ENCODE measurements at places on chromosomes 2 and 18. TPM values are rescaled to one million over a fixed set of nuclear protein-coding genes. Genes with fewer than 3 reads are reported as not detected.
A peak's percentile ranks its signal among the peaks of the same experiment; 100 is the strongest.

GRCh38 chr2:223549215-223549614, 52.9 kb downstream of the SCG2 start:
- no peaks in the 10 kb centered on the region for H3K36me3 ChIP-seq
- H3K4me3 ChIP-seq, result no peak overlapping the region
- DNase-seq, result no peak
- H3K27me3 ChIP-seq, result no peaks in the 10 kb centered on the region
- no peaks in the 10 kb centered on the region for H3K4me1 ChIP-seq

GRCh38 chr18:25289001-25289631, 62.9 kb downstream of the ZNF521 start:
- H3K27me3 ChIP-seq, result peaks cover 4% of the 10 kb centered on the region
- no peaks in the 10 kb centered on the region for H3K36me3 ChIP-seq
- no peak overlapping the region for H3K4me3 ChIP-seq
- H3K4me1 ChIP-seq, result no peaks in the 10 kb centered on the region
- no peak for DNase-seq
- no peak overlapping the region for H3K27ac ChIP-seq

DNA sequence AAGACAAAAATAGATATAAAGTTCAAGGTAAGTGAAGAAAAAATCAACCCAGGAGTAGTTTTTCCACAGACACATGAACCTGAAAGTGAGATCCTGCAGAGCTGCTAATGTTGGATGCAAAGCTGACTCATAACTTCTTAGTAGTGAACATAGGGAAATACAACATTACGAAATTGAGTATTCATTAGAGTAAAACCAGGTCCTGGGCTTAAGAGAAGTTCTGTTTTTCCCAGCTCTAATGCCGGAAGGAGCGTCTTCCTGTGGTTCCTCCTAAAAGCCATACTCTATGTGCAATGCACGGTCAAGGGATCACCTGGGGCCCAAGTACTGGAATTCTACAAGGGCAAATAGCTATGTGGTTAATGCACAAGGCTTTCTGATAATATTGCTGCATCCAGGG, 141.7 kb downstream of the RBMS1 start:
- H3K27ac ChIP-seq, result no peak overlapping the region
- H3K27me3 ChIP-seq, result no peaks in the 10 kb centered on the region
- no peak for DNase-seq
- H3K36me3 ChIP-seq, result peaks cover 16% of the 10 kb centered on the region
- peaks cover 83% of the 10 kb centered on the region for H3K4me1 ChIP-seq
- H3K4me3 ChIP-seq, result no peak overlapping the region

- peaks cover 5% of the 10 kb centered on the region for H3K27me3 ChIP-seq
- no peak overlapping the region for H3K27ac ChIP-seq
- no peak overlapping the region for H3K4me3 ChIP-seq
Measured at GRCh38 chr2:67524213-67524612, 127.1 kb downstream of the ETAA1 start.

DNA sequence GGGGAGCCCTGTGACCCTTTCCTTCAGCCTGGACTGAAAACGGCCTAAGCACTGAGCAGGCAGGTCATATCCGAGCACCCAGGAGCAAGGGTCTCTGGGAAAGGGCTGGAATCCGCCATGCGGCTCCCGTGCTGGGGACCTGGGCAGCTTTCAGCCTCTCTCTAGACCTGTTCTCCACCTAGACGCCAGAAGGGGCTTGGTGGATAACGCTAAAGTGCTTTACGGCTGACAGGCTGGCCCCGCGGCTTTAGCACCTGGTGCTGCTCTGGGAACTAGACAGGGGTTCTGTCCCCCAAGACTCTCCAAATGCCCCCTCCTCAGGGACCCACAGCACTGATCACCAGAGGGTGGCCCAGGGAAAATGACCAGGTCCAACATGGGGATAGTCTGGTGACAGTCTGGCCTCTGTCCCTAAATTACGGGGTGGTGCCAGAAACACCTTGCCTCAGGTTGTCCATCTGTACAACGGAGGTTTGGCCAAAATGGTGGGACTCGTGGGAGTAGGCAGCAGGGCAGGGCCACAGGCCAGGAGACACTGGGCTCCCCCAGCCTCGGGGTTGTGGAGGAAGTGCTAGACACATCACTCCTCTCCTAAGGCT, 13.0 kb downstream of the SDC1 start:
- H3K36me3 ChIP-seq, result no peaks in the 10 kb centered on the region
- H3K27ac ChIP-seq, result no peak overlapping the region
- H3K4me1 ChIP-seq, result no peaks in the 10 kb centered on the region
- no peak for DNase-seq
- H3K4me3 ChIP-seq, result no peak overlapping the region

DNA sequence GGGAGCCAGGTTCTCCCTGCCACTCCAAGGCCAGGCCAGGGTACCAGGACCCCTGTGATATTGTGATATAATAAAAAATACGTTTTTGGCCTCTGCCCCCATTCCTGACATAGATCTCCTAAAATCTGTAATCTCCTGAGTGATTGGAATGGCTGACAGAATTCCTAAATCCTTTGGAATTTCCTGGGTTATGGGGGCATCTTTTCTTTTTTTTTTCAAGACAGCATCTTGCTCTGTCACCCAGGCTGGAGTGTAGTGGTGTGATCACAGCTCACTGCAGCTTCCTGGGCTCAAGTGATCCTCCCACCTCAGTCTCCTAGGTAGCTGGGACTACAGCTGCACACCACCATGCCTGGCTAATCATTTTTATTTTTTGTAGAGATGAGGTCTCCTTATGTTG, 26.2 kb upstream of the TUBB6 start:
- no peak overlapping the region for H3K27ac ChIP-seq
- H3K4me1 ChIP-seq, result no peaks in the 10 kb centered on the region
- H3K4me3 ChIP-seq, result no peak overlapping the region

DNA sequence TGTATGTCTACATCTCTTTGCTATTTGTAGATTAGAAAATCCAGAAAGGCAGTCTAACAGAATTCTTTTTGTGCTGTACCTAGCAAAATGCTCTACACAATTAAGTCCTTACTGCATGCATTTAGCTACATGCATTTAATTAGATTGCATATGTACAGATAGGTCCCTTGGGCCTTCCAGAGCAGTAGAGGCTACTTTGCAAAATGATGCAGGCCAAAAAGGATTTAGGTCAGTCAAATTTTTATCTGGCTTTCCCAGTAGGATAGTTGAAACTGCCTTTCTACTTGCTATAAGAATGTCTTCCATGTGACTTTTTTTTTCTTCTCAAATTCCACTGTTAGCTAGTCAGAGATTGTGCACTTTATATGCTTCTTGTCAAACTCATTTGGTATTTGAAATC, 19.3 kb downstream of the GALNT13 start:
- H3K27ac ChIP-seq, result no peak overlapping the region
- H3K4me3 ChIP-seq, result no peak overlapping the region
- DNase-seq, result no peak
- H3K4me1 ChIP-seq, result no peaks in the 10 kb centered on the region
- H3K27me3 ChIP-seq, result no peaks in the 10 kb centered on the region

- H3K4me1 ChIP-seq, result peaks cover 3% of the 10 kb centered on the region
- H3K27ac ChIP-seq, result no peak overlapping the region
Measured at GRCh38 chr2:160721089-160722040, 227.8 kb upstream of the RBMS1 start.

- H3K4me1 ChIP-seq, result peaks cover 8% of the 10 kb centered on the region
- H3K27me3 ChIP-seq, result peaks cover 2% of the 10 kb centered on the region
- DNase-seq, result peak; percentile 97
- H3K36me3 ChIP-seq, result no peaks in the 10 kb centered on the region
- peak within 1 kb of the TSS; percentile 89 for H3K4me3 ChIP-seq
- peak within 1 kb of the TSS; percentile 92 for H3K27ac ChIP-seq
Measured at GRCh38 chr2:196068271-196069209, at the start of gene DNAH7. Gene DNAH7 (minus strand): TSS chr2:196068837. CDS start chr2:196068711, 126 bp downstream.

- H3K27me3 ChIP-seq, result no peaks in the 10 kb centered on the region
- no peak for DNase-seq
- no peaks in the 10 kb centered on the region for H3K36me3 ChIP-seq
- peak overlapping the region; percentile 77 for H3K27ac ChIP-seq
- peaks cover 38% of the 10 kb centered on the region for H3K4me1 ChIP-seq
Measured at GRCh38 chr2:160411167-160411566, 82.4 kb downstream of the RBMS1 start.

DNA sequence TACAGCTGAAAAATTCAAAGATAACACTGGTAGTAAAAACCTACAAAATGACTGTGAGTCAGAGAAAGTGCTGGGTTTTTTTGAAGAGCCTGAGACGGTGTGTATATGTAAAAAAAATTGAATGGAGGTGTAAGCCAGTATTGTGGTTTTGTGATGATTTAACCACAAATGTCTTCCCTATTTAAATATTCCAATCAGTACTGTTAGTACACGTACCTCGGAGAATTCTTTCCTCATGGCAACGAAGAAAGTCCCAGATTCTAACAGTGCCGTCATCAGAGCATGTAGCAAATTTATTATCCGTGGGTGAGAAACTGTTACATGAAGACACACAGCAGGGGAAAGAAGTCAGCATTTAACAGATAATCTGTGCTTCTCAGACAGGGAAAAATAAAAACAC, 48.1 kb downstream of the WDR33 start:
- H3K27ac ChIP-seq, result no peak overlapping the region
- H3K36me3 ChIP-seq, result peaks cover 14% of the 10 kb centered on the region
- H3K4me1 ChIP-seq, result no peaks in the 10 kb centered on the region
- H3K27me3 ChIP-seq, result no peaks in the 10 kb centered on the region

DNA sequence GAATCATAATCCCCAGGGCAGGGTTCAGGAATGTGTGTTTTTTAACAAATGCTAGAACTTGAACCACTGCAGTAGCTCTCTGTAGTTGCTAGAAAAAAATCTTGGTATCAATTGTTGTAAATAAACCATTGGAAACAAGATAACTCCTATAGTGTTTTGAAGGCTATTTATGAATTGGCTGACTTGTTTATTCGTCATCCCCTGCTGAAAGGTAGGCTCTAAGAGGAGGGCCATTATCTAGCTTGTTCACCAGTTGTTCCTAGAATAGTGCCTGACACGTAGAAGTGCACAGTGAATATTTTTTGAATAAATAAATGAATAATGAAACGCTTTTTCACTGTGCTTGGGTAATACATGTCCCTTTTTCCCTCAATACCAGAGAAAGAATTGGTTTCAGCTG, 211.4 kb downstream of the BABAM2 start:
- DNase-seq, result no peak
- no peak overlapping the region for H3K4me3 ChIP-seq
- no peaks in the 10 kb centered on the region for H3K36me3 ChIP-seq
- H3K27ac ChIP-seq, result no peak overlapping the region
- no peaks in the 10 kb centered on the region for H3K27me3 ChIP-seq

- DNase-seq, result no peak
- no peak overlapping the region for H3K27ac ChIP-seq
- peaks cover 2% of the 10 kb centered on the region for H3K4me1 ChIP-seq
- no peak overlapping the region for H3K4me3 ChIP-seq
Measured at GRCh38 chr2:113123726-113124125, 3.7 kb upstream of the IL1RN start.

- peak overlapping the region; percentile 1 for H3K27ac ChIP-seq
- H3K4me1 ChIP-seq, result peaks cover 16% of the 10 kb centered on the region
- no peak for DNase-seq
Measured at GRCh38 chr2:210158236-210158635, 13.0 kb downstream of the KANSL1L start.

- no peaks in the 10 kb centered on the region for H3K4me1 ChIP-seq
- H3K27ac ChIP-seq, result no peak overlapping the region
- H3K4me3 ChIP-seq, result no peak overlapping the region
- no peaks in the 10 kb centered on the region for H3K36me3 ChIP-seq
- H3K27me3 ChIP-seq, result no peaks in the 10 kb centered on the region
- DNase-seq, result no peak
Measured at GRCh38 chr18:8288472-8289195, 320.6 kb upstream of the RAB12 start.

DNA sequence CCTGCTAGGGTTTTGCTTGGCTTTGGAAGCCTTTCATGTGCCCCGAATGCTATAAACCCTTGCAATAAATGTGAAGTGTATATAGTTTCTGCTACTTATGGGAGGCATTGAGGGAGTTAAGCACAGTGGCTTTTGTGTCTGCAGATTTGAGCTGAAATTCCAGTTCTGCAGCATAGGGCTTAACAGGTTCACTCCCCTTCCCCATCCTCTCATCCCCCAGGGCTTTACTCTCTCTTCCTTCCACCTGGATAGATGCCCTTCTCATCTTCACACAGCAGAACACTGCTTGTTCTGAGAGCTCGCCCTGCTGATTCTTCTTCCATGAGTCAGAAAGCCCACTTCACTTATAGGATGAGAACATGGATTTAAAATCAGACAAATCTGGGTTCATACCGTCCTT, 37.2 kb downstream of the SOX11 start:
- H3K36me3 ChIP-seq, result no peaks in the 10 kb centered on the region
- no peak overlapping the region for H3K27ac ChIP-seq
- H3K4me1 ChIP-seq, result peaks cover 9% of the 10 kb centered on the region
- DNase-seq, result no peak
- H3K27me3 ChIP-seq, result peaks cover 7% of the 10 kb centered on the region

GRCh38 chr18:22253676-22254075, 84.3 kb downstream of the GATA6 start:
- no peak for DNase-seq
- H3K4me1 ChIP-seq, result peaks cover 3% of the 10 kb centered on the region
- H3K4me3 ChIP-seq, result no peak overlapping the region
- no peaks in the 10 kb centered on the region for H3K36me3 ChIP-seq

DNA sequence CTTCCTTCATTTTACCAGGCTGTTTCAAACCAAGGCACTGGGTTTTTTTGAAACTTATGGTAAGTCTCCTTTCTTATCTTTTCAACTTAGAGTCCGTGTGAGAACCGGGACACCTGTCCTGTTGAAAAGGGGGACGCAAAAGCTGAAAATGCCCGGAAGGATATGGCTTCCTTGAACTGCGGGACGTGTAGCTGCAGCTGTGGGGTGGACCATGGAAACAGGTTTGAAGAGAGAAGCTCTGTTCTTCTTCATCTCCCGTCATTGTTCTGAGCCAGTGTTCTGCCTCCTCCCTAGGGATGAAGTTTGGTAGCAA, 29.5 kb upstream of the DNAJC27 start:
- no peak for DNase-seq
- no peak overlapping the region for H3K4me3 ChIP-seq
- H3K27ac ChIP-seq, result no peak overlapping the region
- peaks cover 7% of the 10 kb centered on the region for H3K27me3 ChIP-seq
- no peaks in the 10 kb centered on the region for H3K4me1 ChIP-seq

DNA sequence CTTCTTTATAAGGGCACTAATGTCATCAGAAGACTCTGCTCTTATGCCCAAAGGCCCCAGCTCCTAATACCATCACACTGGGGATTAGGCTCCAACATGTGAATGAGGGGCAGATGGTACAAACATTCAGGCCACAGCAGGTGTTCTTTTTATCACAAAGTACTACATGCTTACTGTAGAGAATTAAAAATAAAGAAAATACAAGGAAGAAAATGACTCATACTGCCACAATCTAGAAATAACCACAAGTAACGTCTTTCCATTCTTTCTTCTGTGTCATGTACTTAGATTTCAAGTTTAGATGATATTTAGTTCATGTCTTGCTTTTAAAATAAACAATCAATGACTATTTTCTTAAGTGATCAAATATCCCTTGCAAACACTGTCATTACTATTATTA, 100.3 kb upstream of the NEDD4L start:
- no peak overlapping the region for H3K27ac ChIP-seq
- peaks cover 5% of the 10 kb centered on the region for H3K27me3 ChIP-seq
- no peaks in the 10 kb centered on the region for H3K36me3 ChIP-seq
- no peak for DNase-seq

- no peaks in the 10 kb centered on the region for H3K27me3 ChIP-seq
- H3K4me3 ChIP-seq, result no peak within 1 kb of the TSS
- H3K36me3 ChIP-seq, result no peaks in the 10 kb centered on the region
- peaks cover 7% of the 10 kb centered on the region for H3K4me1 ChIP-seq
- H3K27ac ChIP-seq, result peak within 1 kb of the TSS; percentile 79
Measured at GRCh38 chr2:85668009-85668856, at the start of gene SFTPB. Gene SFTPB (minus strand): TSS chr2:85668199. CDS start chr2:85668183, 16 bp downstream.

GLI2 gene
- not detected for total RNA-seq

FTCDNL1 gene
- 3.0 TPM for total RNA-seq

CAPN13 gene
- not detected for total RNA-seq

GKN1 gene
- not detected for total RNA-seq

SPATA3 gene
- total RNA-seq, result not detected

CFLAR gene
- 127 TPM for total RNA-seq

ARHGAP25 gene
- 124 TPM for total RNA-seq

DNPEP gene
- 81.9 TPM for total RNA-seq

ENOSF1 gene
- 111 TPM for total RNA-seq

SDC1 gene
- total RNA-seq, result not detected

MALT1 gene
- 70.2 TPM for total RNA-seq

Data from naive thymus-derived CD8-positive, alpha-beta T cell (primary cell).